HFF-Myc (cell line): ENCODE measurements at places on chromosomes 1 and 21.

DNA sequence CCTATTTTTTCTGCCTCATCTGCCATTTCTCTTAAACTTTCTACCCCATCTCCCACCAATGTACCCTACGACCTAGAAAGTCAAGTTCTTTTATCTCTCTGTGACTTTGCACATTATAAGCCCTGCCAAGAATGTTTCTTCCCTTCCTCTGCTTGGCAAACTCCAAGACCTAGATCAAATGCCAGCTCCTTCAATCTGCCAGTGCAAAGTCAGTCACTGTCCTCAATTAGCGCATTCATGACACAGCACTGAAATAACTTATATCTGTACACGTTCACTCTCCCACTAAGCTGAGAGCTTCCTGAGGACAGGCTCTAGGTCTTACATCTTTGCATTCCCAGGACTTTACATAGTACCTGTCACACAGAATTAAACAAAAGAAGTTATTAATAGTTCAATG is 21.4 kb upstream of the LSM10 start:
- no peak for DNase-seq

DNA sequence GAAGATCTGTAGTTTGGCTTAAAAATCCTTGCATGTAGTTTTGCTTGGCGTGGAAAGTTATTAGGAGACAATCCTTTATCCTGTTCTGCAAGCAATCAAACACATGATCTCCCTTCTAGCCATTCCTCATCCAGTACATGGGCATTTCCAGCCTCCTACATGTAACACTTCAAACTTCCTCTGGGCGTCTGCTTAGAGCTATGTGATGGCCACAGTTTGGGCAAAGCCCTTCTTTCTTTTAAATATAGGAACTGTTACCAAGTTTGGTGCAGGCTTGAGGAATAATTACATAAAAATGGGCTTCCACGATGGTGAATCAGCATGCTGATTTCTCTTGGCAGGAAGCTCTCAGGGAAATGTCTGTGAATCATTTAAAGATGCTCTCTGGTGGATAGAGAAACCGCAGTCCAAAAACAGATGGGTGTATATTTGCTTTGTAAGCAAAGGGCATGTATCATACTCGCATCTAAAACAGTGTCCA is 176.9 kb upstream of the FMN2 start:
- peak; percentile 62 for DNase-seq

GRCh38 chr21:14607262-14607661 is 61.1 kb upstream of the SAMSN1 start:
- no peak for DNase-seq

- no peak for DNase-seq
Observed at GRCh38 chr1:210311726-210312493, 16.8 kb upstream of the HHAT start.

GRCh38 chr1:159171688-159172501 is 480 bp downstream of the CADM3 start:
- no peak for DNase-seq

GRCh38 chr1:1359664-1360468 is 1.5 kb upstream of the MXRA8 start:
- DNase-seq, result no peak

DNA sequence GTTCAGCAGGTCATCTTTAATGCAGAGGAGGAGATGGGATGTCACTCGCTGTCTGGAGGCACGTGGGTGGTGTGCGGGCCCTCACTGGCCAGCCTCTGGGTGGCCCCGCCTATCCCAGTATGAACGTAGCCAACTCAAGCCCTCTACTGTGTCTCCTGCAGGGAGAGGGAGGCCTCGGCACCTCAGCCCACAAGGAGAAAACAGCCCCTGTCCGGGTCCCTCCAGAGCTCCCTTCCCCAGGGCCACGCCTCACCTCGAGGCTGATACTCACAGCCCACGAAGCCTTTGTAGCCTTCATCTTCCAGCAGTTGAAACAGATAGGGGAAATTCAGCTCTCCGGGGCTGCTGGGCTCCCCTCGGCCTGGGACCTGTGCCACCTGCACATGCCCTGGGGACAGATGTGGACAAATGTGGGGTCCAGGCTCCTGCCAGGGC is 2.6 kb downstream of the HYI start:
- DNase-seq, result no peak

- no peak for DNase-seq
Observed at GRCh38 chr1:208528578-208529240, 284.5 kb upstream of the PLXNA2 start.

- no peak for DNase-seq
Observed at GRCh38 chr21:41670056-41670805, 96.6 kb downstream of the RIPK4 start.

DNA sequence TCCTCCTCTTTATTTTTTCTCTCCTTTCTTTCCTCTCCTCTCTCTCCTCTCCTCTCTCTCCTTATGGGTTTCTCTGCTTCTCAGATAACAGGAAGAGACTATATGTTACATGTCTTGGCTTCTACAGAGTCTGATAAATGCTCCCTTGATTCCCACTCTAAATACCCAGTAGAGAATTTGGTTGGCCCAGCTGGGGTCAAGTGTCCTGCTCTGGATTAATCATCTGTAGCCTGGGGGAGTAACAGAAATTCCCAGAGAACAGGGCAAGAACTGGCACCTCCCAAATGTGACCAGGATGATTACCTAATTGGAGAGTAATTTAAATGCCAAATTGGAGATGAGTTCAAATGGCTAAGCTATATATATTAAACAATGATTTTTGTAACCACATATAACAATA is 146.1 kb upstream of the LMO4 start:
- no peak for DNase-seq

DNA sequence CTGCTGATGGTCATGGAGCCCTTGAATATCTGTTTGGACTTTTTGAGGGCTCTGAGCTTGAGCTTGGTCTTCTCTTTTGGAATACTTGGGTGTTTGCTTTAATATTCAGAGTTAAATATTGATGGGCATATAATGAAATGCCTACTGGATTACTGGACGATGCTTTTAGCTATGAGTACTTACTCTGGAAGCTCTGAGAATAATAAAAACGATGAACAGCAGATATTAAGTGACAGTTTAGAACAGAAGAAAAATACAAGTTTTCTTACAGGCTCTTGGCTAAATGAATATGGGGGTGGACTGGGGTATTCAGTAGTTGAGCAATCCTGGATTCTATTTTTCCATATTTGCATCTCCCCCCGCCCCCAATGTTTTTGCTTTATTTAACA is 20.7 kb downstream of the GALNT2 start:
- no peak for DNase-seq

- DNase-seq, result no peak
Observed at GRCh38 chr1:160064164-160064563, 5.8 kb downstream of the KCNJ10 start.

DNA sequence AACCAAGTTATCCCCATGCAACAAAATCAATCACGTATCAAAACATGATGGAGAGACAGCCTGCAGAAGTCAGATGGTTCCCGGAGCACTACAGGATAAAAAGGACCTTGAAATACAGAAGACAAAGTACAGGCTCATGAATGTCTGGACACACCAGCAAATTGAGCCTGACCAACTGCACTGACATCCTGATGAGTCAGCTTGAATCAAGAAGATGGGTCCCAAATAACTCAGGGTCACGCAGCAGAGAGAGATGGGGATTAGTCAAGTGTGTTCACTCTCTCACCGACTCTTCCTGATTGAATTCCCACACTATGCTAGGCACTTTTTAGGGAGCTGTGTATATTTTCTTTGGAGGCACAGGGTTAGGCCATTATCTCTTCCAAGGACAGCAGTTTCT is 71.1 kb upstream of the DIRAS3 start:
- DNase-seq, result no peak

DNA sequence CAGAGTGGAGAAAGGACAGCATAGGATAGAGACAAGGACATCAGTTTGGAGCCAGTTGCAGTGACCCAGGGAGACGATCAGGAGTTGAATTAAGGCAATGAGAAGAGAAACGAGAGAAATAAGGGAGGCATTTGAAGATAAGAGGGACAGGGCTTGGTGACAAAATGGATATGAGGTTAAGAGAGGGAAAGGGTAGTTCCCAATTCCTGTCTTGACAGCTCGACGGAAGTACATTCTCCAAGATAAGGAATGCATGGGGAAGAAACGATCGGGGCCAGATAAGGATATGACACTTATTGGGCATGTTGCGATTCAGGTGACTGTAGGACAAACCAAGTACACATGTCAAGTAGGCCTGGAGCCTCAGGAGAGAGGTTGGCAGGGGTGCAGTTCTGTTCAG is 18.7 kb upstream of the KCNN3 start:
- DNase-seq, result no peak

DNA sequence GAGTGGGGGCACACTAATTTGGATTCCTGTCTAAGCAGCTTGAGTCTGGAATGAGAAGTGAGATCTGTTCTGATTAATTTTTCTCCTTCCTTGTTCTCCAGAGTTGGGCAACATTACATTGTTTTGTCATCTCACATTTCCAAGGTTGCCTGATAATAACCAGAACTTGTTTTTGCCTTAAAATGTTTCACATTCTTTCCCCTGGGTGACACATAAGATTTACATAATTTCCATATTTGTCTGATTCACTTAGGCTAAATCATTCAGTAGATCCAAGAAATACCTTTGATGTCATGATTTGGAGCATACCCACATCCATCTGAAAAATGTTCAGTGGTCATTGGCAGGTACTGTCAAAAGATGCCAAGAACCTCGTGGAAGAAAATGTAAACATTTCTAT is 60.3 kb downstream of the XCL2 start:
- DNase-seq, result no peak

DNA sequence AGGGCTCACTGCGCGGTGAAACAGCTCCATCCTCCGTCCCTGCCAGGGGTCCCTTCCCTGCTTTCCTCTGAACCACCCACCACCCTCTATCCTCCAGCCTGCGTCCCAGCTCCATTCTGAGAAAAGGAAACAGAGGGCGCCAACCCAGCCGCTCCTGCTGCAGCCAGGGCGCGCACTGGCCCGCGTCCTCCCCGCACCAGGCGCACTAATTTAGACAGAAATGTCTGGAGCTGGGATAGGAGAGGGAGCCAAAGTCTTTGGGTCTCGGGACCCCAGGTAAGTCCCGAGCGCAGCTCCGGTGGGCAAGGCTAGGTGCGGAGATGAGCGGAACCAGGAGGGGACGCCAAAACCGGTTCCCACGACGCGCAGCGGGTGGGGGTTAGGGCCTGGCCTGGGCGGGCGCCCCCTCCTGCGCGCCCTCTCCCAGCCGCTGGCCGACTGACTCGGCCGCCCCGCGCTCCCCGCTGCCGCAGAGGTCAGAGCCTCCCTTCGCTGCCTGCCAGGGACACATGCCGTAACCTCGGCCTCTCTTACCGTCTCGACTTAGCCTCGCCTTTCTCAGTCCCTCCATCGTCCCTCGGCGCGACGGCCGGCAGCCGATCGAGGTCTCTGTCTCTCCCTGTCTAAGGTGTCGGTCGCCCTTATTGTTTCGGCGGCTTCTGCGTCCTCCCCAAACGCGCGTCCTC is 2.0 kb downstream of the CAMK2N1 start:
- DNase-seq, result no peak

- DNase-seq, result no peak
Observed at GRCh38 chr1:180183426-180183825, 28.8 kb downstream of the QSOX1 start.

DNA sequence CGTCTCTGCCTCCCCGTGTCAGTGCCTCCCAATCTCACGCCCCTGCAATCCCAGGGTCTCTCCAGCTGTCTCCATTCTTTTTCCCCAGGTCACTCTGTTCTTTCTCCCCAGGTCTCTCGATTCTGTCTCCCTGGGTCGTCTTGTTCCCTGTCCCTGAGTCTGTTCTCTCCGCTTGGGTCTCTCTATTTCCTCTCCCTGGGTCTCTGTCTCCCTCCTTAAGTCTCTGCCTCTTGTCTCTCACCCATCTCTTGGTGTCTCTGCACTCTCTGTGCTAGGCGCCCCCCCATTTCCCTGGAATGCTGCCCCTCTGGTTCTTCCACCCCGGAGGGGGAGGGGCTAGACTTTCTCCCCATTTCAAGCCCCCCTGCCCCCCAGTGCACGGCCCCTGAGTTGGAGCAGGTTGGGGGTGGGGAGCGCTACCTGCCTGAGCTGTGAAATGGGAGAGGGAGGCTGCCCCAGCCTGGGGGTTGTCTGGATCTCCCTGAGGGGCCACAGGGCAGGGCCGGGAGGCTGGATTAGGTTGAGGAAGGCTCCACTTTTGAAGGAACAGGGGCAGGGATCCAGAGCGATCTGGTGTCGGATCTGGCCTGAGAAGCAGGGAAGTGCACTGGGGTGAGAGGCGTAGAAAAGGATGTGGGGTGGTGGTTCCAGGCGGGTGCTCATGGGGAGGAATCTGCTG is 1.4 kb downstream of the PTPRF start:
- DNase-seq, result no peak

GRCh38 chr1:38613996-38614395 is 245.6 kb downstream of the RRAGC start:
- DNase-seq, result no peak

GRCh38 chr1:93917302-93917701 is 8.1 kb upstream of the GCLM start:
- DNase-seq, result no peak

DNA sequence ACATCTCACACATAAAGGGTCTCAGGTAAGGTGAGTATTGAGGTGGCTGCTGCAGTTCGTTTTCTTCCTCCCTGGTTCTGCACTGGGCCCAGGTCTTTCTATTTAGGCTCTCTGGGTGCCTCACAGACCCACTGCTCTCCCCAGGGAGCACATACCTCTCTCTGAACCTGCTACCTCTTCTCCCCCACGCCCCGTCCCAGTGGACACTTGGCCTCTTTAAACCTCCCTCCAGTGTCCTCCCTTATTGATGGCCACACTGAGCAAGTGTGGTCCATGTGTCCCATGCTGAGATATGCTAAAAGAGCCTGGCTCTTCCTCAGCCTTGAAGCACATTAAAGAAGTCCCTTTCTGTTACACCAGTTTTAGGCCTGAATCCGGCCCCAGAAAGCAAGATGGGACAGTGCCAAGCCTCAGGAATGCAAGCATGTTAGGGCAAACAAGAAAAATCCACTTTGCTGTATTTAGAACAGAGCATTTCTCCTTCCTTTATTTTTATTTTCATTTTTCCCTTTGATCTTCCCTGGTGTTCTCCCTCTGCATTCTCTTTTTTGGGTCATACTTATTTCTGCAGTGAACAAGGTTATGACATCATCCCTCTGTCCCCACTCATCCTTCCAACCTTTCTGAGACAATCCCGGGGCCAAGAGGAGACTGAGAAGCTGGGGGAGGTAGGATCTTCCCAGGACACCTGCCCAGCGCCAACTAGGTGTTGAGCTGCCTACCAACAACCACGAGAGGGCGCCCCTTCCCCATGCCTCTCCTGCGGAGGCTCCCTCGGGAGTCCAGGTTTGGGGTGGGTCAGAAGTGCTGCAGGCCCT is 5.0 kb upstream of the CHI3L2 start:
- DNase-seq, result no peak

- DNase-seq, result no peak
Observed at GRCh38 chr1:108590441-108590840, 30.5 kb downstream of the EEIG2 start.

GRCh38 chr1:40825435-40825788 is 36.8 kb downstream of the CITED4 start:
- DNase-seq, result no peak

DNA sequence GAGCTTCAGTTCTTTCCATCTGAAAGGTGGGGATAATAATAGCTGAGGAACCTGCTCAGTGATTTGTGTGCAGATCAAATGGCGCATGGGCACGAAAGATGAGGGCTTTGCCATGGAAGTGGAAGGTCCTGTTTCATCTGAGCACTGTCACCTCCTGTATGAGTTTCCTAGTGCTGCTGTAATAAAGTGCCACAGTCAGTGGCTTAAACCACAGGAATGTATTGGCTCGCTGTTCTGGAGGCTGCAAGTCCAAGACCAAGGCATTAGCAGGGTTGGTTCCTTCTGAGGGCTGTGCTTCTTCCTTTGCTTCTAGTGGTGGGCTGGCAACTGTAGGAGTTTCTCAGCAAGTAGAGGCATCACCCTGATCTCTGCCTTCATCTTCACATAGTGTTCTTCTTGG is 51.1 kb upstream of the RBM15 start:
- no peak for DNase-seq

- no peak for DNase-seq
Observed at GRCh38 chr1:222653178-222653827, 35.4 kb downstream of the MIA3 start.
